Cortex of kidney (tissue), 1 donor: ENCODE measurements at places on chromosomes 3 and 15.

GRCh38 chr15:90058775-90059174, 43.5 kb downstream of the IDH2 start:
- no peak for DNase-seq

- DNase-seq: no peak
Observed at GRCh38 chr3:115581362-115582135, 41.8 kb upstream of the GAP43 start.

GRCh38 chr3:98793971-98794370, 30.8 kb downstream of the ST3GAL6 start:
- no peak for DNase-seq

DNA sequence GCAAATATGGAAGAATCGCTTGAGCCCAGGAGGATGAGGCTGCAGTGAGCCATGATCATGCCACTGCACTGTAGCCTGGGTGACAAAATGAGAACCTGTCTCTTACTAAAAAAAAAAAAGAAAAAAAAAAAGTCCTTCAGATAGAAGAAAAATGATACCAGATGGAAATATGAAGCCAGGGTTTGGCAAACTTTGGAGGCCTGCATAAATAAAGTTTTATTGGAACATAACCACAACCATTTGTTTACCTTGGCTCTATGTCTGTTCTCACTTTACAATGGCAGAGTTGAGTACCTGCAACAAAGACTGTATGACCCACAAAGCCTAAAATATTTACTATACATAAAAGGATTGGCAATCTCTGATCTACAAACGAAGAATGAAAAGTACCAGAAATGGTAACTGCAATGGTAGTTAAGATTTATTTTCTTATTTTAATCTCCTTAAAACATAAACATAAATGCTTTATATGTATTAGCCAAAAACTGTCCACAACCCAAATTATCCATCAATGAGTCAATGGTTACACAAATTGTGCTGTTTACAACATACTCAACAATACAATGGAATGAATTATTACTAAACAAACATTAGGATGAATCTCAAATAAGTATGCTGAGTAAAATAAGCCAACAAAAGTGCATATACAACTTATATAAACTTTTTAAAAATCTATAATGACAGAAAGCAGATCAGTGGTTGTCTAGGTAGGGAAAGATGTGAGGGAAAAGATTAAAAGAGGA, 41.8 kb downstream of the GOLGB1 start:
- no peak for DNase-seq

DNA sequence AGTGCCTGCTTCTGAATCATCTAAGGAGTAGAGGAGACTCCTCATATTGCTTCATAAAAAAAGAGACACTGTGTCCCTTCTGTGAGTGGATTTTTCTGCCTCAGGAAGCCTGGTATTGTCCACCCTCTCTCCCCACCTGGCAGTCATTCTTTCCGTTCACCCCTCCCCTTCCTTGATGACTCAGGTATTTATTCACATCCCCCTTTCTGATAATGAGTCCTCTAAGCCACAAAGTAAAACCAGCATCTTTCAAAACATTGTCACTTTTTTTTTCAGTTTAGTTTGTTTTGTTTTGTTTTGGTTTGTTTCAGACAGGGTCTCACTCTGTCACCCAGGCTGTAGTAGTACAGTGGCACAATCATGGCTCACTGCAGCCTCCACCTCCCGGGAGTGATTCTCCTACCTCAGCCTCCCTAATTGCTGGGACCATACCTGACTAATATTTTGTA, 65.2 kb upstream of the UBE2E1 start:
- no peak for DNase-seq

DNA sequence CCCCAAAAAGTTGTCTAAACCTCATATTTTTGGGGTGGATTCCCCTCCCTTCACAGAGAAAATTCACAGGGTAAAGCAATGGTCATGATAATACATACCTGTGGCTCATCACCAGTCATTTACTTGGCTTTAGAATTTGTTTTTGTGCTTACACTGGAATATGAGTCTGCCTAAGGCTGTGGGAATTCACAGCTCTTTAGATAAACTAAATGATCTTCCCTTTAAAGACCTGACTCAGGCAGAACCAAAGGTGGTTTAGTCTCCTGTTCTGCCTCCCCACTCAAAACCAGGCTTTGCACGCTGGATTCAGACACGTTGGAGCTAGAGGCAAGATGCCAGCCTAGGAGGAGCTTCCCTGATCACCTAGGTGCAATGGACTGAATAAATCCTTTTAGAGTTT, 40.3 kb upstream of the BNC1 start:
- no peak for DNase-seq

DNA sequence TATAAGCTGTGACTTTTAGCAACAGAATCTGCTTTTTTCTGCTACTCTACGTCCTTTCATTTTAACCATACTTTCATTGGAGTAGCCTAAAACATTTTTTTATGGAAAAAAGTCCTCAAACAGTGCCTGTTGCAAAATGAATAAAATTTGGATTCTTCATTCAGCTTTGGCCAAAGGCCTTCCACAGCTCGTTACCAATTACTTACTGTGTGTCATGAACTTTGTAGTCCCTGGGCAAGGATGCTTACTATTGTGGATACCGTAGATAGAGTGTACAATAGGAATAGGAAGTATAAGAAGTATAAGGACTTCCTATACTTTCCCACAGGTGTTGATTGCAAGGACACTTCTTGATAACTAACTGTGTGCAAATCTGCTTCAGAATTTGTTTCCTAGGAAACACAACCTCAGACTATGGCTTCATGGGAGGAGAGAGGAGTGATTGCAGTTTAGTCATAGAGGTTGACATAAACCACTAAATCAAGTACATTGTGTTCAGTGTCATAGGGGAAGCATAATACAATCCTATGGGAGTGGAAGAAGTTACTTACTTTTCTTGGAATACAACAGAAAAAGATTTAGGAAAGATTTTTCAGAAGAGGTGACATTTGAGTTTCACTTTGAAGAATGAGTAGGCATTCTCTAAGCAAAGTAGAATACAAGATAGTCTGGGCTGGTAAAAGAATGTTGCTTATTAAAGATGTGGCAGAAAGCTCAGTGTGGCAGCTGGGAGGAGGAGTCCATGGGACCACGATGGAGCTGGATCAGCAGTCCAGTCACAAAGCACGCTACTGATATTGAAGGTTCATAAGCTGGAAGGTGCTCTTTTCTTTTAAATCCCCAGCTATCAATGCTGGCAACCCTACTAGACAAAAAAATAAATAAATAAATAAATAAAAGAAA, 309.7 kb upstream of the TPRG1 start:
- DNase-seq: no peak

DNA sequence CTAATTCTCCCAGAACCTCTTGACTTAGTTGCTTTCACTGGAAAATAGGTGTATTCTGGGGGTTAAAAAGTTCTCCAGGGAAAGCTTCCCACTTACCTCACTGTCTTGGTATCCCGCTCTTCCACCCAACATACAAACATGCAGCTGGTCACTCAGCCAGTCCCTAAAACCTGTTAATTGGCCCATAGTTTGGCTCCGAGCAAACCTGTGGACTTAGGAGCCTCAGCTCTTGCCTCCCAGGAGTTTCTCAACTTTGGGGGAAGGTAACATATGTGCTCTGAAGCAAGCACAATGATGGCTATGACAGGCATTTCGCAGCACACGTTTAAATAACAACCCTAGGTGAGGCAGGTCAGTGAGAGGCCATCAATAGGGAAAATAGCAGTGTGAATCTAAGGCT, 25.8 kb upstream of the LRRFIP2 start:
- no peak for DNase-seq

GRCh38 chr3:132405188-132405587, 12.1 kb upstream of the DNAJC13 start:
- DNase-seq: no peak

- DNase-seq: no peak
Observed at GRCh38 chr3:71780430-71780829, 4.5 kb downstream of the PROK2 start.

- no peak for DNase-seq
Observed at GRCh38 chr15:38994310-38994709, 429.7 kb upstream of the RASGRP1 start.

- DNase-seq: no peak
Observed at GRCh38 chr15:65400760-65401610, 21.8 kb downstream of the IGDCC4 start.

- no peak for DNase-seq
Observed at GRCh38 chr3:11567516-11568467, 75.9 kb downstream of the VGLL4 start.

- DNase-seq: no peak
Observed at GRCh38 chr15:81032355-81032754, 31.6 kb downstream of the TLNRD1 start.

- DNase-seq: no peak
Observed at GRCh38 chr3:116198087-116198486, 247.2 kb downstream of the LSAMP start.

DNA sequence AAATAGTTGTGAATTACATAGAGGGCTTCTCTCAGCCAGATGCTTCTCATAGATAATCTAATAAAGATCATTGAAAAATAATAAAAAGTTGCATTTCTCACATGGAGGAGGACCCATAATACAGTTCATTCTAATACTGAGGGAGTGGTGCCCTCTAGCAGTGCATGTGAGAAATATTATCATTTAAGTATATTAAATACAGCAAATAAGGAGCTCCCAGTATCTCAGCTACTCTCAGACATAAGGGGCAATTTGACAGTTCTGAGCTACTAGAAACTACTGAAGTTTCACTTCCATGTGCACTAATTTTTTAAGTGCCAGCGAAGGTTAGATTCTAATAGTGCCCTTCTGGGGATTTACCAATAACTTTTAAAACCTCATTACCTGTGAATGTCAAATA, 188.3 kb downstream of the IL5RA start:
- DNase-seq: no peak

GRCh38 chr3:53402326-53402725, 55.0 kb upstream of the DCP1A start:
- DNase-seq: no peak

DNA sequence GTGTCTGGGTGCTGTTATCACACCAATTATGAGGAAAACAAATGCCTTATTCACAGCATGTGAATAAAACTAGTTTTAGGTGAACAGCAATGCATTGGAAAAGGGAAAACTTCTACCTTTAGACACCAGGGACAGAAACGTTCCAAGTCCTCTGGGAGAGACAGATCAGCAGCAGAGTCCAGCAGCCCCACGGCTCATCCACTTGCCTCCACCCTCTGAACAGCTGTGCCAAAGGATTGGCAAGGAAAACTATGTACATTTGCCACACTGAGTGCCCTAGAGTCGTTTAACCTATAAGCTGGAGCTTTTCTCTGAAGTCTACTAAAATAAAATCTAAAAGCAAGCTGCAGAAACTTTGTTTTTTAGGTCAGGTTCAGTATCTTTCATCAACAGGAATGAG, 107.7 kb upstream of the EIF1B start:
- no peak for DNase-seq

GRCh38 chr3:114879059-114880031, 267.7 kb downstream of the ZBTB20 start:
- no peak for DNase-seq

DNA sequence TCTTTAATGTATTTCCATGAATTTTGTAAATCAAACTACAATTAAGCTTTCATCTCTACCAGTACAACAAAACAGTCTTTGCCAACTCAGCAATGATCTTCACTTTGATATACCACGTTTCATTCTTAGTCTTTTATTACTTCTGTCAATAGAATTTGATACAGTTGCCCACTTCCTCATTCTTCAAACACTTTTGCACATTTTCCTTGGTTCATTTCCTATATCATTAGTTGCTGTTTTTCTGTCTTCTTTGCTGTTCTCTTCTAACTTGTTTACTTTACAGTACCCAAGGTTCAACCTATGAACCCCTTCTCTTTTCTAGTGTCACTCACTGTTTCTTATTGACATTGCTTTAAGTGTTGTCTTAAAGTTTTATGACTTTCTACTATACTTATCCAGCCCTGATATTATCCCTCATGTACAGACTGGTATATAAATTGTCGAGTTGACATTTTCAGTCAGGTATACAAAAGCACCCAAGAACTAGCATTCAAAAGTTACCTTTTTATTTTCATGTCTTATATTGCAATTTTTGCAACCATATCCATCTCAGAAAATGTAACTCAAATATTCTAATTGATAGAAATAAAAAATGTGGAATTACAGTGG, 903.1 kb downstream of the NSUN3 start:
- DNase-seq: no peak

- DNase-seq: no peak
Observed at GRCh38 chr3:115790759-115791158, 167.4 kb downstream of the GAP43 start.

- no peak for DNase-seq
Observed at GRCh38 chr3:53161820-53162671, 1.0 kb downstream of the PRKCD start.

DNA sequence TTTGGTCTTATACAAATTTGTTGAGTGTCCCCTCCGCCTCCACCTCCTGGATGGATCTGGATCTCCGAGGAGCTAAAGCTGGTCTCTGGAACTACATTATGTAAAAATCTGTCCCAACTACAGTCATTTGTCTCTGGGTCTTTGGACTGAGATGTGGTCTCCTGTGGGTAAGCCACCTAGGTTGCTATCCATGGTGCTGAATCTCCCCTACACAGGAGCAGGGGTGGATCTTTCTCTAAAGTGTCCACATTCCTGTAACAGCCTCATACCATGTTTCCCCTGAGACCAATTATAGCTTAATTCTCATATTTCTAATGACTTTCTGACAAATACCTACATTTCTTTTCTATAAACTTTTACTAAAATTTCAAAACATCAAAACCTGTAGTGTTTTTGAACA, 625.8 kb downstream of the TAFA4 start:
- no peak for DNase-seq

- no peak for DNase-seq
Observed at GRCh38 chr3:62558549-62559112, 185.3 kb upstream of the FEZF2 start.

- DNase-seq: no peak
Observed at GRCh38 chr15:51731549-51732267, 5.7 kb downstream of the LYSMD2 start.

DNA sequence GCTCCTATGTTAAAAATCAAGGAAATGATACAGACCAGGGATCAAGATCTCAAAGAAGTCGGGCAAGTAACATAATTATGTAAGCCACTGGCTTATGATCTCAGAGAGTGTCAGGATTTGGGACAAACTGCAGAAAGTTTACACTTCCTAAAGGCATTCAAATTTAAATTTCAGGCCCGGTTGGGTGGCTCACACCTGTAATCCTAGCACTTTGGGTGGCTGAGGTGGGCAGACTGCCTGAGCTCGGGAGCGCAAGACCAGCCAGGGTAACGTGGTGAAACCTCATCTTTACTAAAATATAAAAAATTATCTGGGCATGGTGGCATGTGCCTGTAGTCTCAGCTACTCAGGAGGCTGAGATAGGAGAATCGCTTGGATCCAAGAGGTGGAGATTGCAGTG, 124.4 kb upstream of the UBE2E2 start:
- DNase-seq: no peak

GRCh38 chr3:43957553-43957952, 266.8 kb downstream of the ABHD5 start:
- no peak for DNase-seq

GRCh38 chr15:47754312-47754711, 37.0 kb downstream of the SEMA6D start:
- no peak for DNase-seq

DNA sequence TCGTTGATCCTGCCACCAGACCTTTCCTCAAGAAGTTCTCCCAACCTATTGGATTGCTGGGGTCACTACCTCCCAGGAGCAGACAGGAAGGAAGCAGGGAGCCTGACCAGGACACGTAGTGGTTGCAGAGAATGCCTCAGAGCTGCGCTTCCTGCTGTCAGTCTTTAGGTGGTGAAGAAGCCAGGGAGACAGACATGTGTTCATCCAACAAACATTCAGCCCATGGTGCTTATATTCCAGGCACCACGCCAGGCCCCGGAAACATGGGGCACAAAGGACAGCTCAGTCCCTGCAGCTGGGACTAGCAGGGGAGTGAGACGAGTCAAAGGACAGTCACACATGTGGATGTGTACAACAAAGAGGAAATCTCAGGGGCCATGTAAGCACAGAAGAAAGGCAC, 26.0 kb upstream of the CORO2B start:
- no peak for DNase-seq
